ENCODE measurements at places on chromosomes 12 and 14. TPM values are rescaled to one million over a fixed set of nuclear protein-coding genes. Genes with fewer than 3 reads are reported as not detected.

- DNase-seq: no peak
- H3K27me3 ChIP-seq: no peaks in the 10 kb centered on the region
- no peak overlapping the region for H3K4me3 ChIP-seq
- H3K27ac ChIP-seq: no peak overlapping the region
- H3K36me3 ChIP-seq: no peaks in the 10 kb centered on the region
Measured at GRCh38 chr12:123490089-123490488, 32.1 kb downstream of the SNRNP35 start.

DNA sequence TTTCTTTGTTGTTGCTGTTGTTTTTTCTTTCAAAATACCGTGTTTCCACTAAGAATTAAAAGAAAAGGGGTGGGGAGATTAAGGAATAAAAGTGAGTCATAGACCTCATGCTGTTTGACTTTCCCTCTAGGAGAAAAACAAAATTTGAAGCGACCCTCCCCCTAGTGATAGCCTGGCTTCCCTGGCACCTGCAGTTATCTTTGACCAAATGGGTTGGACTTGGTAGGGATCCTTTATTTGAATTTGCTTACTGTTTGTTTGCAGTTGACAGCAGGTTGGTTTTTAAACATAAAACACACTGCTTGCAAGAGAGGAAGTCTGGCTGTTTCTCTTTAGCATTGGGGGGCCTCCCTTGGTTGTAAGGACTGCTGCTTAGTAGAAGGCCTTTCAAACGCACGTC lies 14.0 kb downstream of the OTX2 start:
- no peak for DNase-seq
- no peak overlapping the region for H3K27ac ChIP-seq
- no peaks in the 10 kb centered on the region for H3K36me3 ChIP-seq
- no peaks in the 10 kb centered on the region for H3K27me3 ChIP-seq
- H3K4me3 ChIP-seq: no peak overlapping the region
- no peaks in the 10 kb centered on the region for H3K4me1 ChIP-seq

GRCh38 chr12:57340104-57340503 lies 89.1 kb upstream of the STAC3 start:
- no peak for DNase-seq
- H3K27me3 ChIP-seq: no peaks in the 10 kb centered on the region
- H3K4me3 ChIP-seq: no peak overlapping the region
- no peaks in the 10 kb centered on the region for H3K4me1 ChIP-seq

- H3K27ac ChIP-seq: no peak overlapping the region
- H3K4me1 ChIP-seq: no peaks in the 10 kb centered on the region
- no peaks in the 10 kb centered on the region for H3K27me3 ChIP-seq
- no peak overlapping the region for H3K4me3 ChIP-seq
- no peaks in the 10 kb centered on the region for H3K36me3 ChIP-seq
Measured at GRCh38 chr12:71888521-71888920, 49.0 kb downstream of the TBC1D15 start.

- H3K27me3 ChIP-seq: no peaks in the 10 kb centered on the region
- H3K4me3 ChIP-seq: no peak overlapping the region
- no peak for DNase-seq
- no peak overlapping the region for H3K27ac ChIP-seq
- peaks cover 2% of the 10 kb centered on the region for H3K4me1 ChIP-seq
- H3K36me3 ChIP-seq: no peaks in the 10 kb centered on the region
Measured at GRCh38 chr14:93269341-93270068, 62.4 kb downstream of the UBR7 start.

DNA sequence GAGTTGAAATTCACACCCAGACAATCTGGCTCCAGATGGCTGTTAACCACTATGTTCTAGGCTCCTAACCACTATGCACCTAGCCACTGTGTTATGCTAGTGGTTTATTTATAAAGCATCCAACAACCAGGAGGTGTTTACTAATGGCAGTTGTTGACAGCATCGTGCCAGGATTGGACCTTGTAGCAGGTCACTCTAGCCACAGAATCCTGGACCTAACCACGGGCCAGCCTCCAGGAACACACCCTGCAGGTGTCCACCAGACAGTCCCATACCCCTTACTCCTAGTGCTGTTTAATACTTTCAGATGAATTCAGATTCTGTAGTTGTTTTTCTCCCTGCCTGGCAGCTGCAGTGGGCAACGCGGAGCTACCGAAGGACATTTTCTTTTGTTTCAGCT lies 109.4 kb upstream of the MYL2 start:
- H3K27me3 ChIP-seq: no peaks in the 10 kb centered on the region
- no peak overlapping the region for H3K4me3 ChIP-seq
- no peak for DNase-seq
- no peak overlapping the region for H3K27ac ChIP-seq
- no peaks in the 10 kb centered on the region for H3K4me1 ChIP-seq

DNA sequence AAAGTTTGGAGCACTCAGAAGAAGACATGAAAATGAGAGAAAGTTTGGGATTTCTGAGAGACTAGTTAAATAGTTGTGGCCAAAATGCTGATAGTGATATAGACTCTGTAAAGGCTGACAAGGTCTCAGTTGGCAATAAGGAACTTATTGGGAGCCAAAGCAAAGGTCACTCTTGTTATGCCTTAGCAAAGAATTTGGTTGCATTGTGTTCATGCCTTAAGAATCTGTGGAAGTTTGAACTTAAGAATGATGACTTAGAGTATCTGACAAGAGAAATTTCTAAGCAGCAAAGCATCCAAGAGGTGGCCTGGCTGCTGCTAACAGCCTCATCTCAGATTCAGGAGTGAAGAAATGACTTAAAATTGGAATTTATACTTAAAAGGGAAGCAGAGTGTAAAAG lies 113.8 kb downstream of the PIK3C2G start:
- no peak overlapping the region for H3K27ac ChIP-seq
- no peak overlapping the region for H3K4me3 ChIP-seq
- H3K27me3 ChIP-seq: no peaks in the 10 kb centered on the region
- no peaks in the 10 kb centered on the region for H3K4me1 ChIP-seq
- no peaks in the 10 kb centered on the region for H3K36me3 ChIP-seq

DNA sequence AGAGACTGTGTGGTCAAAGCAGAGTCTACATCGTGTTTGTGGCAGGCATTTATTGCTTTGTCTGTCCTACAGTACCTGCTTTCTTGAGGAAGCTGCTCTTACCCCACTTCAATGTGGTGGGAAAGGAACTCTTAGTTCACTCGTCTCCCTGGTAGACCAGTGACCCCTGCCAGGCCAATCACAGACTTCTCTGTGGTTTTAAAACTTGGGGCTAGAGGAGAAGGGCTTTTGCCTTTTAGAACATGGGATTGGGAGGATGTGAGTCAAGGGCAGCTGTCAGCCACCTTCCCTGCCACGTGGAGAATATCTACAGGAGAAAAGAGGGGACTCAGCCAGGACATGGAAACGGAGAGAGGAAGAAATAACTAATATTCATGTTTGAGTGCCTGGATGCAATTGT lies 36.8 kb upstream of the TMED10 start:
- H3K27ac ChIP-seq: no peak overlapping the region
- no peaks in the 10 kb centered on the region for H3K4me1 ChIP-seq
- H3K4me3 ChIP-seq: no peak overlapping the region
- DNase-seq: no peak
- H3K27me3 ChIP-seq: no peaks in the 10 kb centered on the region

DNA sequence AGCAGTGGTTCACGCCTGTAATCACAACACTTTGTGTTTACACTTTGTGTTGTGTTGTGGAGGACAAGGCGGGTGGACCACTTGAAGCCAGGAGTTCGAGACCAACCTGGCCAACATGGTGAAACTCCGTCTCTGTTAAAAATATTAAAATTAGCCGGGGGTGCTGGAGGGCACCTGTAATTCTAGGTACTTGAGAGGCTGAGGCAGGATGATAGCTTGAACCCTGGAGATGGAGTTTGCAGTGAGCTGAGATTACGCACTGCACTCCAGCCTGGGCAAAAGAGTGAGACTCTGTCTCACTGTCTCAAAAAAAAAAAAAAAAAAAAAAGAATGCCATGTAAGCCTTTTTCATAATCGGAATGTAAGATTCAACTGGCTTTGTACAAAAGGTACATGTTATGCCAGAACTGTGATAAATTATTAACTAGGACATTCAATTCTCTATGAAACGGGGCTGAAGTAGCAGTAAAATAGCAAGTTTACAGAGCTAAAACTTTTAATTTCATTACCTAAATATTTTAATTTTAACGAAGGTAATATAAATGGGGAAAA lies 13.9 kb upstream of the PITPNM2 start:
- no peaks in the 10 kb centered on the region for H3K36me3 ChIP-seq
- no peak for DNase-seq
- no peak overlapping the region for H3K27ac ChIP-seq

GRCh38 chr12:131986910-131987309 lies 37.2 kb downstream of the EP400 start:
- peaks cover 4% of the 10 kb centered on the region for H3K36me3 ChIP-seq
- no peak overlapping the region for H3K4me3 ChIP-seq
- DNase-seq: no peak
- no peaks in the 10 kb centered on the region for H3K27me3 ChIP-seq

- H3K36me3 ChIP-seq: no peaks in the 10 kb centered on the region
- no peak overlapping the region for H3K4me3 ChIP-seq
- DNase-seq: no peak
- H3K27me3 ChIP-seq: no peaks in the 10 kb centered on the region
- H3K4me1 ChIP-seq: no peaks in the 10 kb centered on the region
- H3K27ac ChIP-seq: no peak overlapping the region
Measured at GRCh38 chr12:45575823-45576475, 153.6 kb upstream of the ARID2 start.

DNA sequence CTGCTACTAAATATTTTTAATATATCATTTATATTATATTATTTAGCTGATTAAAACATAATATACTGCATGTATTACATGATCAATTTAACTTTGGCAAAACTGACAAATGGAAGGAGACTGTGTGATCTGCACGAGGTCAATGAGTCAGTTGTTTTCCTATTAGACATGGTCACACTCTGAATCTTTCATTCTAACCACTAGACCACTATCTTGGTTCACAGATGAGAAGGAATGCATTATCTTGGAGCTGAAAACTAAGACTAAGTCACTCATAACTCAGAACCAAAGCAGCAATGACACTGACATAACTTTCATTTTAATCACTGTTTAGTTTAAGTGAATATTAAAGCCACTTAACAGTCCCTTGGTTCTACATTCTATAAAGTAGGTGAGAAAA lies 37.4 kb downstream of the GNPTAB start:
- no peaks in the 10 kb centered on the region for H3K4me1 ChIP-seq
- peaks cover 2% of the 10 kb centered on the region for H3K36me3 ChIP-seq
- no peaks in the 10 kb centered on the region for H3K27me3 ChIP-seq

The NINJ2 gene
- 6.1 TPM for polyA plus RNA-seq

The LRRK2 gene
- 7.0 TPM for polyA plus RNA-seq

The EP400 gene
- polyA plus RNA-seq: 2.8 TPM

The MYO1H gene
- polyA plus RNA-seq: not detected
